ENCODE measurements at places on chromosomes 7 and 10.

DNA sequence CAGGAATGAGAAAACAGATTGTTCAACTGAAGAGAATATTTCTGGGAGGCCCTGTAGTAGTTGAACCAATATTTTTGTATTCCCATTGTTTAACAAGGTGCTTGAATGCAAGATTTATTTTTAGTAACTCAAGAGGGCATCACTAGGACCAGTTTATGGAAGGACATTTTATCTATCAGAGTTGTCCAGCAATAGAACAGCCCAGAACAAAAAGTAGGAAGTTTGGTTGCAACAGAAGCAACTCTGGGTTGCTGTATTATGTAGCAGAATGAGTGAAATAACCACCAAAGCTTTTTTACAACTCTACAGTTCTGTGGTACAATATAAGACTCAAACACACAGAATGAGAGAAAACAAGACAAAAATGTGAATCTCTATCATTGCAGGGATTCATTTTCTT, 34.7 kb downstream of the CPED1 start:
- DNase-seq, result no peak

GRCh38 chr10:73060173-73060572, 36.5 kb downstream of the P4HA1 start:
- no peak for DNase-seq

DNA sequence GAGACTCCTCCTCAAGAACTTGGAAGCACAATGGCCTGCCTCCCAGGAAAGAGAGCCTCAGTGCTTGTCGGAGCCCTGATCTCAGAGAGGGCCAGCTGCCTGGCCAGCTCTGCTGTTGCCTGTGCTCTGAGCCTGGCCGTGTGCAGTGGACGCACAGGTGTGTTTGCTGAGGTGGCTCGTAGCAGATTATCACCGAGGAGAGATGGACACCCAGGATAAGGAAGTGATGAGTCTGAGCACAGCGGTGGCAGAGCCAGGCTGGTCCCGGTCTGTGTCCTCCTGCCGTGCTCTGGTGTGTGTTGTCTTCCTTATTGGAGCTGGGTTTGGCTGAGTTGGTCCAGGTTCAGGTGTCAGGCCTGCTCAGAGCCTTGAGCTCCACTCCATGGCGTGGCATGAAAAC, 208.5 kb downstream of the EBF3 start:
- DNase-seq, result no peak

DNA sequence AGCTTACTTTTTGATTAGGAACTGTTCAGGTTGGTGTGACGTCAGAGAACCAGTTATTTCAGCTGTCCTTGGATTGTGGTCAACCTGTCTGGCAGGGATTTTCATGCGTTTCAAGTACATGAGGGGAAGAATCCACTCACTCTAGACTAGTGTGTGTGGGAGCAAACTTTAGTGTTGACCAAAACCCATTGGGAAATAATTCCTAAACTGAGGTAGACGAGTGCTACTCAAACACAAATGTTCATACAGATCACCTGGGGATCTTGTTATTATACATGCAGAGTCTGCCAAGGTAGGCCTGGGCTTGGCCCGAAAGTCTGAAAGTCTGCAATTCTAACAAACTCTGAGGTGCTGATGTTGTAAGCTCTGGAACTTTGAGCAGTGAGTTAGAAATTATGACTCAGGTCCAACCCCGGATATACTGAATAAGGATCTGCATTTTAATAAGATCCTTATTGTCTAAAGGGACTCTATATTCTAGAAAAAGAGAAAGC, 111.1 kb upstream of the CREB5 start:
- no peak for DNase-seq

DNA sequence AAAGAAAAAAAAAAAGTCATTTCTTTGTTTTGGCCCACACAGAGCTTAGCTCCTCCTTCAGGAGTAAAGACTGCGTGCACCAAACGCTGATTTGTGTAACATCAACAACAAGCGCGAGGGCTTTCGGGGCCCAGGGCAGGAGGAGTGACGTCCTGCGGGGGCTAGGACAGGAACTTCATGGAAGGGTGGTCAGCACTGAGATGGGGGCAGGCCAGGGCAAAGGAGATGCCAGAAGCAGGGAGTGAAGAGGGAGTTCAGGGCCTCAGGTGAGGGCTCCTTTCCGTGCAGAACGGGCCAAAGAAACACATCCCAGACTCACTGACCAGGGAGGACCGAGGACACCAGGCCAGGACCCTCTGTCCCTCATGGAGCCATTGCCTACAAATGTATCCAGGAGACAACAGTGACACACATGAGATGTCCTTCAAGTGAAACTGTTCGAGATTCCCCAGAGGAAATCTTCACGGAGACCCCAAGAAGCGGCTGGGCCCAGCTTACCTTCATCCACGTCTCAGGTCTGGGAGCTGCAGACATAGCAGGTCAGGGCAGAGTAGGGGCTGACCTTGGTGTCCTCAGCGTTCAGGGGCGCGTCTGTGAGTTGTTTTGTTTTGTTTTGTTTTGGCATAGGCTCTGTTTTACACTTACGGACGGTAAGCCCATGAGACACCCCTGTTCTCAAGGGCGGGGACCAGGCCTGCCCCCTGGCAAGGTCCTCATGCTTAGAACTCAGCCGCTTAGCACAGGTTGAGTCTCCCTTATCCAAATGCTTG, 30.4 kb upstream of the SHH start:
- no peak for DNase-seq

DNA sequence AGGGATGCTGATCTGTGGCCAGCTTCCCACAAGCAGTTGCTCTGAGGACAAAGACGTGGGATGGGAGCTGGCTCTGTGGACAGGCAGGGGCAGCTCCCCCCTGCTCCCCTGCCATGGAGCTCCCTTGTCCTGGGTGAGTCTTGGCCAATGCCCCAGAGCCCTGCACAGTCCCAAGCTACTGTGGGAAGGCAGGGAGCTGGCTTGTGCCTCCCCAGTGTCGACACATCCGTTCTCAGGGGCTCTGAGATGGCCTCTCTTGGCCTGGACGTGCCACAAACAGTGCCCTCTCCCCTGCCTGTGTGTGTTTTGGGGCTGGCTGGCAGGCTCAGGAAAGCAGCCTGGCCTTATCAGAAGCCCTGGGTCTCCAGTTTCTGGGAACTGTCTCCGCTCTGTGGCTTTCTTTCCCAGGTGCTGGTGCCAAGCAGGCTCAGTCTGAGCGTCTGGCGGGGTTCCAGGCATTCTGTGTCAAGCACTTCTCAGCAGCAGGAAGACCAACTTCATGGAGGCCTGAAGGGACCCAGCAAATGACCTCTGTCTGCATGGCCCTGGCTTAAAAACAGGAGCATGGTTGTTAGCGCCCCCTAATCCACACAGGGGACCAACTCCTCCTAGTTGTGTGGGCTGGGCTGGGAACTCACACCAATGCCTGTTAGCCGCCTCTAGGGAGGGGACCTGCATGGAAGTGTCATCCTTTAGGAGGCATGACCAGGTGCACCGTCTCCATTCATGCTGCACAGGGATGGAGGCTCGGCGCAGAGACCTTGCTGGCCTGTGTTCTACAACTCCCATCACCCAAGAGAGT, 375.2 kb downstream of the RPS24 start:
- DNase-seq, result no peak

DNA sequence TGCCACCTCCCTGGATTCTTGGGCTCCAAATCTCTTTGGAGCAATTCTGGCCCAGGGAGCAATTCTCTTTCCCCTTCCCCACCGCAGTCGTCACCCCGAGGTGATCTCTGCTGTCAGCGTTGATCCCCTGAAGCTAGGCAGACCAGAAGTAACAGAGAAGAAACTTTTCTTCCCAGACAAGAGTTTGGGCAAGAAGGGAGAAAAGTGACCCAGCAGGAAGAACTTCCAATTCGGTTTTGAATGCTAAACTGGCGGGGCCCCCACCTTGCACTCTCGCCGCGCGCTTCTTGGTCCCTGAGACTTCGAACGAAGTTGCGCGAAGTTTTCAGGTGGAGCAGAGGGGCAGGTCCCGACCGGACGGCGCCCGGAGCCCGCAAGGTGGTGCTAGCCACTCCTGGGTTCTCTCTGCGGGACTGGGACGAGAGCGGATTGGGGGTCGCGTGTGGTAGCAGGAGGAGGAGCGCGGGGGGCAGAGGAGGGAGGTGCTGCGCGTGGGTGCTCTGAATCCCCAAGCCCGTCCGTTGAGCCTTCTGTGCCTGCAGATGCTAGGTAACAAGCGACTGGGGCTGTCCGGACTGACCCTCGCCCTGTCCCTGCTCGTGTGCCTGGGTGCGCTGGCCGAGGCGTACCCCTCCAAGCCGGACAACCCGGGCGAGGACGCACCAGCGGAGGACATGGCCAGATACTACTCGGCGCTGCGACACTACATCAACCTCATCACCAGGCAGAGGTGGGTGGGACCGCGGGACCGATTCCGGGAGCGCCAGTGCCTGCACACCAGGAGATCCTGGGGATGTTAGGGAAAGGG, 913 bp downstream of the NPY start:
- no peak for DNase-seq

- DNase-seq, result no peak
Observed at GRCh38 chr10:30629653-30630052, at the start of gene LYZL2. Gene LYZL2, minus strand, starts transcription at chr10:30629753. Its CDS starts 2,838 bp downstream, at chr10:30626915.

- DNase-seq, result no peak
Observed at GRCh38 chr10:97585439-97585811, 1.2 kb downstream of the HOGA1 start.

- DNase-seq, result no peak
Observed at GRCh38 chr10:42877496-42878030, 95.0 kb downstream of the BMS1 start.

- no peak for DNase-seq
Observed at GRCh38 chr10:122657729-122658128, 41.9 kb downstream of the C10orf120 start.

DNA sequence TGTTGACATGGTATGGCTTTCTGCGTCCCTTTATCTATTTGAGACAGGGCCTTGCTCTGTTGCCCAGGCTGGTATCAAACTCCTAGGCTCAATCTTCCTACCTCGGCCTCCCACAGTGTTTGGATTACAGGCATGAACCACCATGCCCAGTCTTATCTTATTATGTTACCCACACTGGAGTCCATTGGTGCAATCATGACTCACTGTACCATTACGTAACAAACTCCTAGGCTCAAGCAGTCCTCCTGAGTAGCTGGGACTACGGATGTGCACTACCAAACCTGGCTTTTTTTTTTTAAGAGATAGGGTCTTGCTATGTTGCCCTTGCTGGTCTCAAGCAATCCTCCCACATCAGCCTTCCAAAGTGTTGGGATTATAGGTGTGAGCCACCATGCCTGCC, 66.7 kb downstream of the CCDC3 start:
- DNase-seq, result no peak

GRCh38 chr7:130943981-130944380, 210.0 kb upstream of the KLF14 start:
- DNase-seq, result no peak

DNA sequence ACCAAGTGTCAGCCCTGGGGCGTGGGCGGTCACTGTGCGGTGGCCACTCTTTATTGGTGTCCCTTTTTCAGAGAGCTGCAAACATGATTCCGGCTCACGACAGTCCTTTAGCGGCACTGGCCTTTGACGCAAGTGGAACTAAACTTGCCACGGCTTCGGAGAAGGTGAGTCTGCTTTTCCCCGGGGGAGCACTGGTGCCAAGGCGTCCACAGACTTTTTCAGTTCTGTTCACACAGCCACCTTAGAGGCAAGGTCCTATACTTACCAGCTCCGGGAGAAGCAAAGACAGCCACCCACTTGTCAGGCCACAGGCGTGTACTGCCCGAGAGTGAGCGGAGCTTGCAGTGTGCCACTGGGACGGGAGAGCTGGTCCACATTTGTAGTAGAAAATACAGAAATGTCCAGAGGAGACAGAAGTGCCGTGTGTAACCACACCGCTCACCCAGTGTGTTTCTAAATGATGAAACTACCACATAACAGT, 27.9 kb downstream of the WIPI2 start:
- DNase-seq, result no peak

DNA sequence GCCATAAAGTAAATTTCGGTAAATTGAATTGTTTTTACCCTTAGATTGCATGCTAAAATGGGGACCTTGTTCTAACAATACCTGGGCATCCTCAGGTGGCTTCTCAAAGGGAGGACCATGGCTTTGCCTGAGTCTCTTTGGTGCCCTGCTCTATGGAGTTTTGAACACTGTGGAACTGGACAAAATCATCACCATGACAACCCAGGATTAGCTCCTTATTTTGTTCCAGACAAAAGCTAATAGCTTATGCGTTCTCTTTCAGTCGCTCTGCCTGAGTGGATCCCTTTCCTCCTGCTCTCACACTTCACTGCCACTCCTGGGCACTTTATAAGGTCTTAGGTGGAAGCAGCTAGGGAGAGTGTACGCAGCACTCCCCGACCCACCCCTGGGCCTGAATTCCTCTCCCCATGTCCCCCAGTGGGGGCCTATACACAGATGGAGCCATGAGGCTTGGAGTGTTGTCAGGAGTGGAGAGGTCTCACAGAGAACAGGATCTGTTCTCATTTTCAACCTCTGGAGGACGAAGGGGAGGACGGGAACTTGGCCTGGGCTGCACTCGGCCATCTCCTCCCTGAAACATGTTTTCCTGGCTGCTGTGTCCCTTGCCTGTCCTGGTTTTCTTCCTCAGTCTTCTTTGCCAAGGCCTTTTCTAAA, 19.0 kb downstream of the ADCYAP1R1 start:
- DNase-seq, result no peak

- no peak for DNase-seq
Observed at GRCh38 chr7:22627136-22627535, 99.9 kb upstream of the IL6 start.

DNA sequence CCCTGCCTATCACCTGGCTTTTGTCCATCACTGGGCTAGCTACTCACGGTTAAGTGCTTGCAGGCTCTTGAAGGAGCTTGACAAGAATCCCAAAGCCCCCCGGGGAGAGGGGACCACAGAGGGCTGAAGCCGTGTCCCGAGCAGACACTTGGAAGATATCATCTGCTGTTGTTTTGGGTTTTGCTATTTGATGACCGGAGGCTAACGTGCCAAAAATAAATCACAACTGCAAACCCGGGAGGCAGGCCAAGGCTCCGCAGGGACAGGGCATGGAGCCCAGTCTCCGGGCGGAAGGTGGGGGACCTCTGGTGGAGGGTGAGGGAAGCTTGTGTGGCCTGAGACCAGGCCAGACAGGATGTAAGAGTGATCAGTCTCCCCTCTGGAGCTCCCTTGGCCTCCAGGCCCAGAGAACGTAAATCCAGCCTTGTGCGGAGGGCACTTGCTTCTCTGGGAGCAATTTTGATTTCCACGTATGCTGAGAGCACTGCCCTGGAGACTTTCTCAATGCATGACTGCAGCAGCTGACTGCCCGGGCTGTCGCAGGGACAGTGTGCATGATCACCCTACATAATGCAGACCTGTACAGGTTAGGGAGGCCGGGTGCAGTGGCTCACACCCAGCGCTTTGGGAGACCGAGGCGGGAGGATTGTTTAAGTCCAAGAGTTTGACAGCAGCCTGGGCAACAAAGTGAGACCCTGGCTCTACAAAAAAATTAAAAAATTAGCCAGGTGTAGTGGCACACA, at the start of gene PHKG1:
TSS of gene PHKG1 (minus strand) at position 164 of the 743 bp plus-strand sequence. CDS start 4,011 bp downstream, outside the sequence.
- DNase-seq, result peak; percentile 61

DNA sequence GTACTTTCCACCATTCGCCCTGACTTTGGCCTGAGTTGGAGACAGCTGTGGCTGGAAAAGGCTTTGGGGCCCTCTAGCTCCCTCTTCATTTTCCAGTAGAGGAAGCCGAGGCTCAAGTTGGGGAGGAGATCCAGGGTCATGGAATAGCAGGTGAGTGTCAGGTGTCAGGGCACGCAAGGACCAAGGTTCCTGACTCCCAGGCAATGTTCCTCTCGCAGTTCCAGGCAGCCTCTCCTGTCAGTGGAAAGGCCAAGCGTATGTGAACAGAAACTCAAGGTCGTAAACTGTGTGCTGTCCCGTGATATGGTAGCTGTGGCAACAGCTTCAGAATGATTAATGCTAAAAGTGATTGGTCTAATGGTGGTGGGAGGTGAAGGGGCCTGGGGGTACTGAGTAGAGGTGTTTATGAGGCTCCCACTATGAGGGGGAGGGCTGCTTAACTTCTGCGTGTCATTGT, 13.2 kb downstream of the ADAMTS14 start:
- no peak for DNase-seq

GRCh38 chr7:131346885-131347592, 19.4 kb downstream of the MKLN1 start:
- DNase-seq, result no peak

Measured in DMS 273 treated with DMSO at 0.1 percent for 48 hours (cell line).